ENCODE measurements at places on chromosomes 5 and 9. TPM values are rescaled to one million over a fixed set of nuclear protein-coding genes. Genes with fewer than 3 reads are reported as not detected.

DNA sequence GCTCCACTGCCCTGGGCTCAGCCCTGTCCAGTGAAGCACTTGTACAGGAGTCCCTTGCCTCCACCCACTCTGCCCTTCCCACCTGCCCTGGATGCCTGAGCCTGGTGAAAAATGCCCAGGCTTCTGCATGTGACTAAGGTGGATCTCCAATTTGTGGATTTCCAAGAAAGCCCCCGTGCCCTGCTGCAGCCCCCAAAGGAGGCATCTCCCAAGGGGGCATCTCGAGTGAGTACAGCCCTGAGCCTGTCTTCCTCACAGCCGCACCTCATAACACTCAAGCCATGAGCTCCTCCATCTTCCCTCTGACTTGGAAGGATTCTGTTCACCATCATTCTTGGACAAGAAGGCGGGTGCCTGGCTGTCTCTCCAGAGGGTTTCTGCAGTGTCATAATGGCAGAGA, 158.0 kb upstream of the PPP1R26 start:
- DNase-seq, result no peak

GRCh38 chr5:64690417-64691151, at the start of gene SHISAL2B:
Gene SHISAL2B, plus strand, starts transcription at chr5:64690503. Its CDS starts 121 bp downstream, at chr5:64690624.
- no peak for DNase-seq

- DNase-seq, result no peak
These were observed 123.7 kb upstream of the TNC start for GRCh38 chr9:115241641-115242040.

- no peak for DNase-seq
These were observed 36.6 kb downstream of the COL5A1 start for GRCh38 chr9:134678206-134678605.

DNA sequence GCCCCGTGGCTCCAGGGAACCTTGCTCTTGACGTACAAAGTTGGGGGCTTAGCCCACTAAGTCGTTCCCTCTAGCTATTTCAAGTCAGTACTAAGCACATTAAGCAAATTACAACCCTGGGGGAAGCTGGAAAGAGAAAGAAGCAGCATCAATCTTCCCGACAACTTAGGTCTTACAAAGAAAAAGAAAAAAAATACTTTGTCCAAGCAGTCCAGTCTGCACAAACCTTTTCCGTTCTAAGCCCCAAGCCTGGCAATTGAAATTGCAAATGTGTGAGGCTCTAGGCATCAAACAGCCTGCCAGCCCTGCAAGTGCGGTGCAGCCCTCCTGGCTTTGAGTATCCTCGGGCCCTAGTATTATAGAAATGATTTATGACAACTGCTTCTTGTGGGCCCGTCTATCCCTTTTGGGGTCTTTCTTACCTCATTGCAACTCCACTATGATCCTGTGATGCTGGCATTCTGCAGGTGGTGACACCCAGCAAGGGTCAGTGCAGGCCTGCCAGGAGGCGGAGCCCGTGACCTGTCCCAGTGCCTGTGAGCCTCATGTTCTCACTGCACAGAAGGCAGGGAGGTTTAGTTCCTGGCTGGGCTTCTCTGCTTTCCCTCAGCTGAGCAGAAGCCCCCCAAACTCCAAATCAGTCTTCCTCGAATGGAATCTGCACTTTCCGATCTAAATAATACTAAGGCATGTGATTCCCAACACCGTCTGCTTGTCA, 232.3 kb upstream of the IRX2 start:
- no peak for DNase-seq

DNA sequence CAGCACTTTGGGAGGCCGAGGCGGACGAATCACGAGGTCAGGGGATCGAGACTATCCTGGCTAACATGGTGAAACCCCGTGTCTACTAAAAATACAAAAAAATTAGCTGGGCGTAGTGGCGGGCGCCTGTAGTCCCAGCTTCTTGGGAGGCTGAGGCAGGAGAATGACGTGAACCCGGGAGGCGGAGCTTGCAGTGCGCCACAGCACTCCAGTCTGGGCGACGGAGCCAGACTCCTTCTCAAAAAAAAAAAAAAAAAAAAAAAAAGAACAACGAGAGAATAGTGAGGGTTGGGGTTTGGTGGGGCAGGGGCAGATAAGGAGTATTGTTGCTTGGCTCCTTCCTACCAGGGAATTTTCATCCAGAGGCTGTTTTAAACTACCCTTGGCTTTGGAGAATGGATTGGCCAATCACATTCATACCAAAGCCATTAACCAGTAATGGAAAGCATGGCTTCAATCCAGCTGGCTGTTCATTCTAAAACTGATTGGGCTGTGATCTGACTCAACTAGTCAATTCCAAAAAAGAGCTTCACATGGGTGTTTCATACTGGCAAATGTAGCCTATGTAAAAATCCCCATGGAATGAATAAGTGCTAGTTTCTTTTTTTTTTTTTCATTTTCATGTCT, 64.4 kb downstream of the PLCXD3 start:
- DNase-seq, result no peak

DNA sequence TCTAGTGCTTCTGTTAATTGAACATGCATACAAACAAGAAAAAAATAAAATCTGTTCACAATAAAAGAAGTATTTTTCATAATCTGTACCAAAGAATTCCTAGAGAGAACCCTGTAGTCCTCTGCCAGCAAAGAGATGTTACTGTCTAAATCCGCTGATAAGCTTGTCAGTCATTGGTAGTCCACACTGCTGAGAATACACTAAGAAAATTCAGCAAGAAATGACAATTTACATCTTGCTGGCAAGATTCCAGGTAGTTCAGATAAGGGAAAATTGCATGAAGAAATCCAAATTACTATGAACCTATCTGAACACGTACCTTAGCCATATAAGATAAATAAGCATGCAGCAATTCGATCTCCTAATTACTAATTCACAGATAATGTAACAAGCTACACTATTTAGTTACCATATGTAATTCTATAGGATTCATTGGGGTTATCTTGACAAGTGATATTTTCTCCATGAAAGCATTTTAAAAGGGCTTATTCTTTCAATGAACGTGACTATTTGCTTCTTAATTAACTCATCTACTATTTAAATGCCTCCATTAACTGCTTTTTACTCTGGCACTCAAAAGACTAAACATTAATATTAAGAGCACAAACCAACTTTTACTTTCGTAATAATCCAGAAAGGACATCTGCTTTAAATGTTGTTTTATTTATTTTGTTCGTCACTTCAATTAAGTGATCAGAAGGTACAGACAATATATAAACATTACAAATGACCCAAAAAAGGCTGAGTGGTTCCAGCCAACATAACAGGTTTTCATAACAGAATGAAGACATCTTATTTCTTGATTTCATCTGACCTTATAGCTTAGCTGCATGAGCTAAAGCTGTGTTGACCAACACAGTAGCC, 9.7 kb downstream of the MPDZ start:
- no peak for DNase-seq

PCDHB15 gene
- 1.7 TPM for total RNA-seq

AK8 gene
- 1.5 TPM for total RNA-seq

SYK gene
- 2.8 TPM for total RNA-seq

DPYSL3 gene
- total RNA-seq, result 67.0 TPM

Measured in glomerular endothelial cell (primary cell).